ENCODE measurements at places on chromosomes 13 and 19. TPM values are rescaled to one million over a fixed set of nuclear protein-coding genes. Genes with fewer than 3 reads are reported as not detected.

The ZNF222 gene
- total RNA-seq = 4.5 TPM

The SELENOV gene
- total RNA-seq = not detected

The ZNF177 gene
- total RNA-seq = 0.70 TPM

The THSD8 gene
- total RNA-seq = not detected
